ENCODE measurements at places on chromosomes 5 and 9. TPM values are rescaled to one million over a fixed set of nuclear protein-coding genes. Genes with fewer than 3 reads are reported as not detected.

DNA sequence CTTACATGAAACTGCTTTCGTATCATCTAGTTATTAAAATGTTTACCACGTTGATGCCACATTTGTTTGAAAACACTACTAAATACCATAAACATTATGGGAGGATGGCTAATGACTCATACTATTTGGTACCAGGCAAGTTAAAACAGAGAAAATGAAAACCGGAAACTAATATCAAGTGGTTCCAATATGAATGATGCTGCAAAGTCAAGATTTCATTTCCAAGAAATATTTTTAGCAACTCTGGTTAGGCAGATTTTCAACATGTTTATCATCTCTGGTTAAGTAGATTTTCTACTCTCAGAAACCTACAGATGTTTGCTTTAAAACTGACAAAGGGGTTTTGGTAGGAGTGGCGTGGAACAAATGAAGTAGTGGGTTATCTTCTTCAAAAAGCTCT, 4.9 kb upstream of the F2R start:
- no peak for DNase-seq

DNA sequence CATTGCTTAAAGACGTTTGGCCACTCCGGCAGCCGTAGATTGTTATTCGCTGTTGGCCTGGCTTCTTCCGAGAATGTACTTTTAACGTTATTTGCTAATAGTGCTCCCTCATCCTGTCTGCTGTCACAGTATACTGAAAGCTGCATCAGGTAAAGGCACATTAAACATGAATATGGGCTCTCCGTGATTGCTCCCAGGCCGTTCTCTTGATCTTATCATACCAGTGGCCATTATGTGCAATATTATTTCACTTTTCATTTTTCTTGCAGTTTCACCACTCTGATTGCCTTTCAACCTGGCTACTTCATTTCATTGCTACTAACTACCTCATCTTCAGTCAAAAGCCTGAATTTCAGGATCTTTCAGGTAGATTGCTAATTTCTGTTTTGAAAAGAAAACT, 34.0 kb downstream of the GLRX start:
- no peak for DNase-seq

- DNase-seq: no peak
Observed at GRCh38 chr9:126348911-126349550, 22.4 kb downstream of the MVB12B start.

DNA sequence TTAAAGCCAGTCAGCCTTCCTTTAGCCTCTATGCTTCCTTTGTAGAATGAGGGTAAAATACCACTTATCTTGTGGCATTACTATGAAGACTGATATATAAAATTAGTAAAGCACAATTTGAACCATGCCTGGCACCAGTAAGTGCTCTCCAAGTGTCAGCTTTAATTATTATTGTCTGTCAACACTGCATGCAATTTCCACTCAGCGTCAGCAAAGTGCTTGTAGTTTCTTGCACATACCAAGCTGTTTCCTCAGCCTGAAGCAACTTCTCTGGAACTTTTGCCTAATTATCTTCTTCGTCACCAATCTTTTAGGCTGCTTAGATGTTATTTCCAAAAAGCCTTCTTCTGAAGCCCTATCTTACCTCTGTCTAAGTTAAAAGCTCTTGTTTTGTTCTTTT, 177.3 kb downstream of the CDC42SE2 start:
- DNase-seq: no peak

- peak; percentile 40 for DNase-seq
Observed at GRCh38 chr5:912280-913091, 19.8 kb downstream of the TRIP13 start.

DNA sequence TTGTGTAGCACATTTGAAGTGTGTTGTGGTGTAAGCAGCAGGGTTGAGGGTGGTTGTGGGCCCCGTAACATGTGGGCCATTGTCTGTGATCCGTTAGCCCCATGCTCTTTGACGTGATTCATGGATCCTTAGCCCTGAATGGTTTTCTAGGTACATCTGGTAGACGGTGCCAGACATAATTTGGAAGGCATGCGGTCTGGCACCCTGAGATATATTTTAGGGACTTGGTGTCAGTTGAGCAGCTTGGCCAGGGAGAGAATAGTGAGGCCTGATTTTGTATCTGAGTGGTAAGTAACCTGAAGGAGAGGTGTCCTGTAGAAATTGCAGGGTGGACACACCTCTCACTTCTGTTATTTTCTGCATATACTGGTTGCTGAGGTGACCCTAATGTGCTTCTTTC, 10.9 kb downstream of the SH3GL2 start:
- no peak for DNase-seq

DNA sequence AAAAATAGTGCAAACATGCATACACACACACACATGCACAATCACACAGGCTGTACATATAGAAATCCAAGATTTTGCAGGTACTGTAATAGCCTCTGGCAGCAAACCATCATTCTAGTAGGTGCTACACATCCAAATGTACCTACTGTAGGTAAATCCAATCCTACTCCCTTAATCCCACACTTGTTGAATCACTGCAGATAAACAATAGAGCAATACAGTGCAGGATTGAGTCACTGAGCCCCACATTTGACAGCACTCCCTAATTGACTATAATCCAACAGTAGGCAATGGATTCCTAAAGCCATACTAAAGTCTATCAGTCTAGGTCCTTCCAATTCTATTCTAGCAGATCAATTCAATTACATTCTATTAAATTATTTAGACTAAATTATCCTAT, 1640.5 kb upstream of the CDH9 start:
- DNase-seq: no peak

- DNase-seq: no peak
Observed at GRCh38 chr9:129910628-129911567, 75.6 kb downstream of the USP20 start.

DNA sequence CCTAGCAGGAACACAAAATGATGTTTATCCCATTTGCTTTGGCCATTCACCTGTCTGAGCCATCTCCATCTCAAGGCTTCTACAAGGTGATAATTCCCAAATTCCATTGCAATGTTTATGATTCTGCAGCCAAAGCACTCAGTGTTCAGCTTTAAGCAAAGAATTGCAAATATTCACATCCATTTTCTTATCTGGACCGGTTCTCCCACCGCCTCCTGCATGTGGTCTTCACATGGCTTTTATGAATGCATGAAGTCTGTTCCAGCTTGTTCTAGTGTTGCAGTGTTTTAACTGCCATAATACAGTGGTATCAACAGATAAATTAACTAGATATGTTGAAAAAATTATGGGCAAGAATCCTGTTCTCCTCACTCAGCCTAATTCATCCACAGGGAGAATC, 443.0 kb upstream of the KLF4 start:
- no peak for DNase-seq

DNA sequence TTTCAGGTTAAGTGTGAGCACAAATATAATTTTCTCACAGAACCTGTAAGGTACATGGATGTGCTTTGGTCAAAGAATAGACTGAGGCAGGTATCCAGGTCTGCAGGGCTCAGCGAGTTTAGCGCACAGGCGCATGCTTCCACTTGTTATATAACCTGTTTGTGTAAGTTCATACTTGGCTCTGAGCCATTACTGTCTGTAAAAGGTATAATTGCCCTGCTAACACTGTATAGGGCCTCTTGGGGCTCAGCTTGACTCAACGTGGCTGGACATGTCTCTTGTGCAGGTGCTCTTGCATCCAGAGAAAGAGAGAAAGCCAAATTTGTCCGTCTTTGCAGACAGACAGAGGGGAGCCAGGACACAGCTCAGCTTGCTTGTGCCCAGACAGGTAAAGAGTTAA, 759.6 kb downstream of the MTRR start:
- DNase-seq: no peak

DNA sequence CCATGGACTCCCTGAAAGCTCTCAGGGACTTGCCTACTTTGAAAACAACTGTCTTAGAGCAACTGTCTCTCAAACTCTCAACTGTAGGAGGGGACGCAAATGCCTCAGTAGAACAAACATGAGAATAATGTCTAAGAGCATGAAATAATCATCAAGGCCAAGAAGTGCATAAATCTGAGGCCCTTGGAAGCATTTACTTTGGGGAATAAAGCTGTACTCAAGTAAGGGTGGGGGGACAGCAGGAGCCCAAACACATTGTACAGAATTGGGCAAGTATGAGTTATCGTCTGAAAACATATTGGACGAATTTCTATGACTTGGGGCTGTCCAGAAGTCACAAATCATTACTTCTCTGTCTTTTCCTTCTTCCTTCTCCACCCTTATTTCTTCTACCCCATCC, 96.3 kb upstream of the HMHB1 start:
- no peak for DNase-seq

- DNase-seq: no peak
Observed at GRCh38 chr9:70133253-70134208, 89.9 kb downstream of the MAMDC2 start.

- no peak for DNase-seq
Observed at GRCh38 chr9:20872340-20872977, 159.0 kb downstream of the HACD4 start.

- DNase-seq: no peak
Observed at GRCh38 chr5:8813180-8813579, 732.7 kb downstream of the SEMA5A start.

- DNase-seq: no peak
Observed at GRCh38 chr9:79221084-79221483, 350.7 kb upstream of the TLE4 start.

DNA sequence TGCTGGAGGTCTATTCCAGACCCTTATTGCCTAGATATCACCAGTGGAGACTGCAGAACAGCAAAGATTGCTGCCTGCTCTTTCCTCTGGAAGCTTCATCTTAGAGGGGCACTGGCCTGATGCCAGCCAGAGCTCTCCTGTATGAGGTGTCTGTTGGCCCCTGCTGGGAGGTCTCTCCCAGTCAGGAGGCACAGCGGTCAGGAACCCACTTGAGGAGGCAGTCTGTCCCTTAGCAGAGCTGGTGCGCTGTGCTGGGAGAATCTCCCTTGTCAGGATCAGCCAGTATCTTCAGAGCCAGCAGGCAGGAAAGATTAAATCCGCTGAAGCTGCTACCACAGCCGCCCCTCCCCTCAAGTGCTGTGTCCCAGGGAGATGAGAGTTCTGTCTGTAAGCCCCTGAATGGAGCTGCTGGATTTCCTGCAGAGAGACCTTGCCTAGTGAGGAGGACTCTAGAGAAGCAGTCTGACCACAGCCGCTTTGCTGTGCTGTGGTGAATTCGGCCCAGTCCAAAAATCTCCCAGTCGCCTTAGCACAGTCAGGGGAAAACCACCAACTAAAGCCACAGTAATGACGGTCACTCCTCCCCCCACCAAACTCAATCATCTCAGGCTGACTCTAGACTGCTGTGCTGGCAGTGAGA, 124.1 kb downstream of the JAKMIP2 start:
- no peak for DNase-seq

- DNase-seq: no peak
Observed at GRCh38 chr5:33065131-33065530, 354.0 kb downstream of the NPR3 start.

DNA sequence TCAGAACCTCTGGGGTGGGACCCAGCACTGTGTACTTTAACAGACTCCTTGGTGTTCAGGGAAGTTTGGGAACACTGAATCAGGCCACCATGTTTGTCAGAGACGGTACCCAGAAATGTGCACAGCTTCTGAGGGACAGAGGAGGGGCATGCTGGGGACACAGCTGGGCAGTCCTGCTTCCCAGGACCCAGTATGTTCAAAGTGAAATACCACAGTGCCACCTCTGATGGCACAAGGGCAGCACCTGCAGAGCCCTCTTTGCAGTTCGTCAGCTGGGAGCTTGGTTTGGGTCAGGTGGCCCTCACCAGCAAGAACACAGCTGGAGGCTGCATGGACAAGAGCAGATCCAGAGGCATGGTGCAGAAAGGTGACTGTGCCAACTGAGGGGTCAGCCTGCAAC, 51.2 kb downstream of the NDST1 start:
- no peak for DNase-seq

DNA sequence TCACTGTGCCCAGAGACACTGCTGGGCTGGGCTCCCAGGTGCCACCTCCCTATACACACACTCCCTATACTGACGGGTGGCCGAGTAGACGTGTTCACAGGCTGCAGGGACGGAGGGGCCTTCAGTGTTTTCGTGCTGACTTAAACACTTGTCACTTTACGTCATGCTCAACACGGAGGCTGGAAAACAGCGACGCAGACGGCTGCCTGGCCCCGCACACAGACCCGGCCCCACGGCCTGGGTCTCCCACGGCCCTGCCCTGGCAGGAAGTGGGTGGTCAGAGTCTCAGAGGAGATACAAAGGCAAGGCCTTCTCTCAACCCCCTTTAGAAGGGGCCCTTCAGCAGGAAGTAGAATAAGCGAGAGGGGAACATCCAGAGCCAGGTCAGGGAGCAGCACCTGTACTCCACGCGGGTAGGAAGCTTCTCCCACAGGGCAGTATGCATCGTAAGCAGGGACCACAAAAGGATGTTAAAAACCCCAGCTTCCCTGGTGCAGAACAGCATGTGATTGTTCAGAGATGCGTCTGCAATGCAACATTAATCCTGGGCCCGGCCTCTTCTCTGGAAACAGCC, 11.9 kb upstream of the TBC1D9B start:
- DNase-seq: no peak

DNA sequence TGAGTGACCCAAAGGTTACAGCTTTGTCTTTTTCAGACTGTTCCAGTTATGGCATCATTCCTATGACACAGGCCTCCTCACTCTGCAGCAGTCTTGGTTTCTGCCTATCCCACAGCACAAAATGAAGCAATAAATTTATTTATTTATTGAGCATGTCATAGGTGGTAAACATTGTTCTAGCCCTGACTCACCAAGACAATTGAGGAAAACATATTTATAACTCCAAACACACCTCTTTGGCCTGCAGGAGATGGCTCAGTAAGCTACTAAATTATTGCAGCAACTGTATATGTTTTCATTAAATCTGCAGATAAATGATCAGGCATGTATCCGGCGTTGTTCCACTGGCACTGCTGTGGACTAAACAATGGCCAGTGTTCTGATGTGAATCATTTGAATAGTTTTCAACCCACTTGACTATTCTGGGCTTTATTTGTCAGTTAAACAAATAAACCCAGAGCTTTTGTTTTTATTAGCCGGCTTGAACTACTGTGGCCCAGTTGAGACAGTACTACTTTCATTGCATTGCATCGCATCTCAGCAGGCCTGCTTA, 83.2 kb downstream of the FOXD1 start:
- no peak for DNase-seq

GRCh38 chr9:13661014-13661413, 381.5 kb upstream of the MPDZ start:
- no peak for DNase-seq

DNA sequence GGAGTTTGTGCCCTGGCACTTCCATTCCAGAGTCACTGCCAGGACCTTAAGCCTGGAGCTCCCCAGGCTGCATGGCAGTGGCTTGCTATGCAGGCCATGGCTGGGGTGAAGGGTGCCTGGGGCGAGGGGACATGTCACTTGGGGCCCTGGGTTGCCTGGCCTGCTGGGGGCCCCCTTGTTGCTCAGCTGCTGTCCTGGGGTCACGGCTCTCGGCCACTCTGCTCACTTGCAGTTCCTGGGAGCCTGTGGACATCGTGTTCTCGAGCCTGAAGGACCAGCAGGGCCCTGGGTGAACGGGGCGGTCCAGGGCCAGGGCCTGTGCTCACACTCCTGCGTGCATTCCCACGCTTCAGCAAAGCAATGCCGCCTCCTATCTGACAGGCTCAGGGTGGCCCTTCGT, 14.5 kb upstream of the SLC2A6 start:
- no peak for DNase-seq

- DNase-seq: peak; percentile 61
Observed at GRCh38 chr5:174951151-174951780, 226.9 kb downstream of the MSX2 start.

The RAB3C gene
- total RNA-seq: not detected

The PHPT1 gene
- 17.1 TPM for total RNA-seq

The TMEM171 gene
- 0.28 TPM for total RNA-seq

The IL9 gene
- total RNA-seq: not detected

The ZNF483 gene
- total RNA-seq: 19.6 TPM

The TMED9 gene
- 42.4 TPM for total RNA-seq

The FOXD4L3 gene
- not detected for total RNA-seq

The CTSV gene
- 0.22 TPM for total RNA-seq

The MAPK9 gene
- 24.9 TPM for total RNA-seq

Measured in CD8-positive, alpha-beta T cell (primary cell).